Effector memory CD8-positive, alpha-beta T cell (primary cell): ENCODE measurements at places on chromosomes 16 and 17.

GRCh38 chr17:60463157-60463835 lies 41.0 kb downstream of the CHCT1 start:
- H3K4me1 ChIP-seq = no peaks in the 10 kb centered on the region
- no peak for DNase-seq
- no peak overlapping the region for H3K27ac ChIP-seq
- H3K36me3 ChIP-seq = peaks cover 61% of the 10 kb centered on the region

GRCh38 chr16:69494991-69495392 lies 70.6 kb downstream of the CYB5B start:
- H3K36me3 ChIP-seq = no peaks in the 10 kb centered on the region
- no peak overlapping the region for H3K27ac ChIP-seq
- H3K27me3 ChIP-seq = no peaks in the 10 kb centered on the region
- no peaks in the 10 kb centered on the region for H3K4me1 ChIP-seq

GRCh38 chr17:50771991-50772785 lies 4.9 kb upstream of the ANKRD40CL start:
- H3K4me1 ChIP-seq = peaks cover 13% of the 10 kb centered on the region
- no peak overlapping the region for H3K27ac ChIP-seq
- H3K4me3 ChIP-seq = peak overlapping the region; percentile 64
- H3K27me3 ChIP-seq = no peaks in the 10 kb centered on the region
- peaks cover 3% of the 10 kb centered on the region for H3K36me3 ChIP-seq

DNA sequence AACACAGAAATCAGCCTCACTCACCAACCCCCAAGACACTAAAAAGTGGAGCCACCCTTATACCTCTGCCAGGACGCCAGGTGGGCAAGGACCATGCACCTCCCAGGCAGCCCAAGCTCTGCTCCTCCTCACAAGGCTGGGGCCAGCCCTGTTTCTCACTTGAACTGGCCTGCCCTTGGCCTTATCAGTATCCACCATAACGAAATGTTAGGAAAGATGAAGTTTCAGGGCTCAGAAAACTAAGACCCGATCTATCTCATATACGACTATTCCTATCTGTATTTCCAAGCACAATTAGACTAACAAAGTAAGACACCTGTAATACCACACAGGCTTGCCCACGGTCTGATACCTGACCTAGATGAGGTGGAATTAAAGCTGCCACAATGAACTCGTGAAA lies 6.9 kb downstream of the FBXO31 start:
- no peak overlapping the region for H3K4me3 ChIP-seq
- no peaks in the 10 kb centered on the region for H3K27me3 ChIP-seq
- DNase-seq = no peak
- H3K36me3 ChIP-seq = peaks cover 16% of the 10 kb centered on the region
- H3K4me1 ChIP-seq = peaks cover 32% of the 10 kb centered on the region
- no peak overlapping the region for H3K27ac ChIP-seq

GRCh38 chr16:3907586-3907985 lies 27.1 kb upstream of the CREBBP start:
- H3K4me3 ChIP-seq = no peak overlapping the region
- H3K27ac ChIP-seq = no peak overlapping the region
- H3K4me1 ChIP-seq = peaks cover 2% of the 10 kb centered on the region
- H3K36me3 ChIP-seq = no peaks in the 10 kb centered on the region
- DNase-seq = no peak

GRCh38 chr16:20866801-20867200 lies 33.4 kb downstream of the DCUN1D3 start:
- peaks cover 16% of the 10 kb centered on the region for H3K4me1 ChIP-seq
- peak overlapping the region; percentile 62 for H3K27ac ChIP-seq
- no peak for DNase-seq

DNA sequence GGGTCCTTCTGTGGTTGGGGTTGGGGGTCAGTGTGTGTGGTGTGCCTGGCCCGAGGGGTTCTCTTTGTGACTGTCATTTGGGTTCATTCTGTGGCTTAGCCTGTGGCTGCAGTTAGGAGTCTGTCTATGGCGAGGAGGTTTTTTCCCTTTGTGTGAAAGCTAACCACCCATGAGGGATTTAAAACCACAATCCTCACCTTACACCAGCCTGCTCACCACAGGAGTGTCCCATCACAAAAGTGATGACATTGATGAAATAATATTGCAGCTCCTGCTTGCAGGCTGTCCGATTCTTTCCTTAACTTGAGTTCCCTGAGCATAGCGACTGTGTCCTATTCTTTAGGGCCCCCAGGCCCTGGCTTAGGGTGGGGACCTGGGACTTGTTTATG lies 113.6 kb downstream of the RAP1GAP2 start:
- H3K36me3 ChIP-seq = peaks cover 33% of the 10 kb centered on the region
- H3K27me3 ChIP-seq = no peaks in the 10 kb centered on the region
- H3K4me3 ChIP-seq = peak overlapping the region; percentile 62
- H3K4me1 ChIP-seq = peaks cover 44% of the 10 kb centered on the region

GRCh38 chr17:58333736-58334207 lies 5.2 kb upstream of the TSPOAP1 start:
- DNase-seq = peak; percentile 19
- no peaks in the 10 kb centered on the region for H3K27me3 ChIP-seq
- H3K36me3 ChIP-seq = peaks cover 85% of the 10 kb centered on the region
- H3K4me3 ChIP-seq = peak overlapping the region; percentile 90
- peak overlapping the region; percentile 98 for H3K27ac ChIP-seq

- peaks cover 68% of the 10 kb centered on the region for H3K36me3 ChIP-seq
- H3K27ac ChIP-seq = no peak overlapping the region
- peak; percentile 40 for DNase-seq
- H3K27me3 ChIP-seq = no peaks in the 10 kb centered on the region
Measured at GRCh38 chr17:1882836-1883235, 53.0 kb downstream of the RPA1 start.

GRCh38 chr16:11263737-11264136 lies 5.4 kb downstream of the TNP2 start:
- peaks cover 2% of the 10 kb centered on the region for H3K36me3 ChIP-seq
- DNase-seq = no peak
- peak overlapping the region; percentile 1 for H3K27ac ChIP-seq
- H3K4me3 ChIP-seq = peak overlapping the region; percentile 19
- no peaks in the 10 kb centered on the region for H3K27me3 ChIP-seq

GRCh38 chr17:34874478-34874877 lies 86.8 kb downstream of the CCT6B start:
- H3K36me3 ChIP-seq = peaks cover 6% of the 10 kb centered on the region
- no peaks in the 10 kb centered on the region for H3K4me1 ChIP-seq
- H3K27me3 ChIP-seq = peaks cover 52% of the 10 kb centered on the region
- no peak overlapping the region for H3K4me3 ChIP-seq
- no peak overlapping the region for H3K27ac ChIP-seq
- no peak for DNase-seq

- no peaks in the 10 kb centered on the region for H3K27me3 ChIP-seq
- no peak for DNase-seq
- no peak overlapping the region for H3K27ac ChIP-seq
- H3K36me3 ChIP-seq = peaks cover 3% of the 10 kb centered on the region
Measured at GRCh38 chr16:86531641-86532525, 21.6 kb downstream of the FOXF1 start.

GRCh38 chr17:10183931-10184930 lies 14.2 kb downstream of the GAS7 start:
- DNase-seq = no peak
- H3K4me3 ChIP-seq = no peak overlapping the region
- H3K4me1 ChIP-seq = peaks cover 16% of the 10 kb centered on the region

DNA sequence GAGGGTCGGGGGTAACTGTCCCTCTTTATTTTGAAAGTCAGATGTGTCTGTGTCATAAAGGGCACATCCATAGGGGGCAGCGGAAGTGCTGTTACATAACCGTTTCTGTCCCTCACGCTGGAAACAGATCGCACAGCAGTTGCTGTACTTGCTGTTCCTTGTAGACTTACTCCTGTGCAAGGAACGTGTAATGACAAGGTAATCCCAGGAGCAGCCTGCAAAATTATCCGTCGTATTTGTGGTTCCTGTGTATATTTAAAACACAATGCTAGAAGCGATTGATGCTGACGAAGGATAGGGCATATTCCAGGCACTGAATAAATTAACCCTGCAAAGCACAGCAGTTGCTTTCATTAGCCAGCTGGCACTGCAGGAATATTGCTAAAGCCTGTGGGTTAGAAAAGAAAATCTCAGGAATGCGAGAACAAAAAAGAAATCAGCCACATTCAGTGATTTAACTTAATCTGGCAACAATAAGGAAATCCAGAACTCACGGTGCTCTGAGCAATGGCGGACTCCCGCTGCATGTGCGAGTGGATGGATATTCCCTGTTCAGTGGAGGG lies 76.2 kb downstream of the SPECC1 start:
- H3K4me3 ChIP-seq = no peak overlapping the region
- H3K4me1 ChIP-seq = peaks cover 17% of the 10 kb centered on the region
- H3K27ac ChIP-seq = no peak overlapping the region
- H3K36me3 ChIP-seq = peaks cover 3% of the 10 kb centered on the region

- no peak for DNase-seq
- no peak overlapping the region for H3K4me3 ChIP-seq
- no peak overlapping the region for H3K27ac ChIP-seq
- H3K27me3 ChIP-seq = no peaks in the 10 kb centered on the region
Measured at GRCh38 chr17:50963139-50963538, 97.0 kb upstream of the TOB1 start.

GRCh38 chr17:48314716-48315115 lies 115.3 kb downstream of the SKAP1 start:
- H3K36me3 ChIP-seq = peaks cover 10% of the 10 kb centered on the region
- H3K4me1 ChIP-seq = peaks cover 33% of the 10 kb centered on the region
- no peak overlapping the region for H3K4me3 ChIP-seq
- DNase-seq = no peak
- no peaks in the 10 kb centered on the region for H3K27me3 ChIP-seq
- no peak overlapping the region for H3K27ac ChIP-seq
